Spinal cord (tissue), 10 donors: ENCODE measurements at places on chromosomes 6 and 20. TPM values are rescaled to one million over a fixed set of nuclear protein-coding genes. Genes with fewer than 3 reads are reported as not detected.
A peak's percentile ranks its signal among the peaks of the same experiment; 100 is the strongest.

Gene TPD52L1
- 21.0 TPM for polyA plus RNA-seq

DNA sequence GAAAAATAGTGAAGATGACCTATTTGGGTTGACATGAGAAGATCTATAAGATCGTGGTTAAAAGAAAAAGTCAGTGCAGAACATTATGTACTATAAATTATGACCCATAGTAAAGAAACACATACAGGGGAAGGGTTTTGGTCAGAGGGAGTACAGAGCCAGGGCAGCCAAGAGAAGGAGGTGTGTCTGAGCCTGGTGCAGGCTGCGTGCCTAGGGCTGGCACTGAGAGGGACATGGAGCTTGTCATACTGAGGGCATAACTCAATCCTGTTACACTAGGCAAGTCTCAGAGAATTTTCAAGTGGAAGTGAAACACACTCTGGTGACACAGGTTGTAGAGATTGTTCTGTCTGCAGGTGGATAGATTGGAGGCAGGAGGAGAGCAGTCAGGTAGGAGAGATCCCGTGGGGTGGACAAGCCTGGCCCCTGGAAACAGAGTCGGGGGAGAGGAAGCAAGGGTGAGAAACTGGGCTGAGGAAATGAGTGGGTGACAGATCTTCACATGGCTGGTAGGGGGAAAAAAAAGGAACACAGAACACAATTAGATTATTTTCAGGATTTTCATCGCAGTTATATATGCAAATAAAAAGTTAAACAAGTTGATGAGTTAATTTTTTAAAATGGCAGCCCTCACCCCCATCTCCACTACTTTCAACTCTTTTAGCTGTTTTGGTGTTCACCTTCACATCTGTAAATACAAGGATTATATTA lies 18.5 kb upstream of the RNF39 start:
- H3K36me3 ChIP-seq = no peaks in the 10 kb centered on the region
- H3K27me3 ChIP-seq = peaks cover 45% of the 10 kb centered on the region
- H3K4me1 ChIP-seq = peaks cover 4% of the 10 kb centered on the region
- no peak for DNase-seq
- no peak overlapping the region for H3K27ac ChIP-seq

Gene MEI4
- polyA plus RNA-seq = 2.2 TPM

DNA sequence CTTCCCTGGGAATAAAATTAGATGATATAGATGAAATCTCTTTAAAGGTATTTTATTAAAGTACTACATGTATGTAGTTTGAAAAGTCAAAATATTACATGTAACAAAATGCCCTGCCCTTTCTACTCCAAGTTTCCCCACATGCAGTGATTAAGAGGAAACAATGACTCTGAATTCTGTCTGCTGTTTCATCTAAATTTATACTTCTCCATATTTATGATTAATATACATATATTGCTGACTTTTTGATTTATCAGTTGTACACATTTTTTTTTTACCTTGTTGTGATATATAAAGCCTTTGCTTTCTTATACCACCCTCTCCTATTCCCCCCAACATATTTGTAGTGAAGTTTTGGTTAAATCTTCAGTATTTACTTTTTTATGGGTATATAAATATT lies 127.9 kb downstream of the ZFAND3 start:
- H3K27ac ChIP-seq = no peak overlapping the region
- no peak overlapping the region for H3K4me3 ChIP-seq
- H3K4me1 ChIP-seq = no peaks in the 10 kb centered on the region
- H3K27me3 ChIP-seq = no peaks in the 10 kb centered on the region

- no peak overlapping the region for H3K4me3 ChIP-seq
- H3K4me1 ChIP-seq = peaks cover 14% of the 10 kb centered on the region
- H3K27me3 ChIP-seq = no peaks in the 10 kb centered on the region
- no peak for DNase-seq
- H3K27ac ChIP-seq = no peak overlapping the region
- peaks cover 56% of the 10 kb centered on the region for H3K36me3 ChIP-seq
Observed at GRCh38 chr6:3265671-3266070, 6.9 kb downstream of the PSMG4 start.

GRCh38 chr6:45454008-45454911 lies 76.5 kb upstream of the SUPT3H start:
- no peak overlapping the region for H3K4me3 ChIP-seq
- no peaks in the 10 kb centered on the region for H3K4me1 ChIP-seq
- DNase-seq = no peak
- H3K36me3 ChIP-seq = no peaks in the 10 kb centered on the region

Gene SRSF12
- 26.7 TPM for polyA plus RNA-seq

GRCh38 chr6:124867121-124867520 lies 95.1 kb upstream of the RNF217 start:
- no peaks in the 10 kb centered on the region for H3K27me3 ChIP-seq
- DNase-seq = no peak
- H3K27ac ChIP-seq = no peak overlapping the region
- no peak overlapping the region for H3K4me3 ChIP-seq

DNA sequence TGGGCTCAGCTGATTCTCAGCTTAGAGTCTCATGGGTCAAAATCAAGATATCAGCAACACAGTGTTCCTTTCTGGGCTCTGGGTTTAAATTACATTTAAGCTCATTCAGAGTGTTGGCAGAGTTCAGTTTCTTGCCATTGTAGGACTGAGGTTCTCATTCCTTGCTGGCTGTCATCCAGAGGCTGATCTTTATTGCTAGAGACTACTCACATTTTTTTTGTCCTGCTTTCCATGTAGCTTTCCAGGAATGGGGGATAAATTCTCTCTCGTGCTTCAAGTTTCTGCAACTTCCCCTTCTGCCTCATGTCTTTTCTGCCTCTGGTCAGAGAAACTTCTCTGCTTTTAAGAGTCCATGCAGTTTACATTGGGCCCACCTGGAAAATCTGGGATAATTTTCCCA lies 86.9 kb downstream of the RFX6 start:
- no peak overlapping the region for H3K27ac ChIP-seq
- no peak overlapping the region for H3K4me3 ChIP-seq

DNA sequence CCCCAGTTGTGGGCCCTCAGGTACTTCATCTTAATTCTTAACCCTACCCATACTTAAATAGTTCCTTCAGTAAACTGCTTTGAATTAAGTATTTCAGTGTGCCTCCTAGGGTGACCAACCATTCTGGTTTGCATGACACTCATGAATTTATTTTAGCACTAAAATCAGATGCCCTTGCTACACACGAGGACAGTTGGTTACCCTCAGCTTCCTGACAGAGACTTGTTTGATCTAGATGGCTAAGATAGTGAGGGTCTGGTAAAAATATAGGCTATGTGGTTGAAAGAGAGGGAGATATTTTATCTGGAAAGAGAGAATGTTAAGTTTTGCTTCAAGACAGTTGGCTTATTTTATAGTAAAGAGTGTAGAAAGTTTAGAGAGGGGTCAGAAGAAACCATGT lies 10.6 kb downstream of the PGK2 start:
- H3K27me3 ChIP-seq = no peaks in the 10 kb centered on the region
- no peaks in the 10 kb centered on the region for H3K36me3 ChIP-seq
- H3K4me3 ChIP-seq = no peak overlapping the region
- no peak overlapping the region for H3K27ac ChIP-seq

Gene HLA-DRB5
- 1.7 TPM for polyA plus RNA-seq

- DNase-seq = no peak
- H3K27me3 ChIP-seq = peaks cover 32% of the 10 kb centered on the region
- no peaks in the 10 kb centered on the region for H3K36me3 ChIP-seq
- H3K27ac ChIP-seq = no peak overlapping the region
Observed at GRCh38 chr6:795046-795685, 102.2 kb upstream of the EXOC2 start.

Gene ANKRD66
- 3.2 TPM for polyA plus RNA-seq

DNA sequence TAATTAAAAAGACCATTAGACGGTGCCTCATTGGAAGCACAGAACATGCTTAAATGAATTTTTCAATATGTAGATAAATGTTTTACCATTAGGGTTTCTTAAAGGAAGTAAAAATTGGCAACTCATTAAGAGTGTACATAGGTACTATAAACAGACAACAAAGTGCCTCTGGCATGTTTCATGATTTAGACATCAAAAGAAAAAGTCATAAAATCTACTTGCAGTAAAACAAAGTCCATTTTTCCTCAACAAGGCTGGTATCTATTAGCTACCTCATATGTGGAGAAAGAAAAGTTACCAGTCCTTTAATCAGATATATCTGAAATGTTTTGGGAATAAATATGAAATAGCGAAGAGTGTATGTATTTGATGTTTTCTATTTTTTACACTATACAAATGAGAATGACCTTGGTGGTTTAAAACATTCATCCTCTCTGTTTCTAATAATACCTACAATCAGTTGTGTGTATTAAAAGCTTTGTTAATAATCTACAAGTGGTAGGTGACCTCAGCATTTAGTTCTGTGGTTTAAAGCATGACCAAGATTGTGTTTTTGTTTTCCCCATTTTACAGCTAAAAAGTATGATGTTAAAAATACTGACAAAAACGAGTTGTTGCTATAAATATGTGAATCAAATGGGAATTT lies 87.5 kb downstream of the HDGFL1 start:
- H3K4me1 ChIP-seq = no peaks in the 10 kb centered on the region
- H3K27ac ChIP-seq = no peak overlapping the region
- H3K27me3 ChIP-seq = no peaks in the 10 kb centered on the region

Gene PI16
- 28.4 TPM for polyA plus RNA-seq

Gene RIPPLY2
- 18.5 TPM for polyA plus RNA-seq

Gene HSPA12B
- 13.2 TPM for polyA plus RNA-seq

GRCh38 chr6:136016228-136017225 lies 165.0 kb downstream of the PDE7B start:
- H3K4me1 ChIP-seq = no peaks in the 10 kb centered on the region
- H3K4me3 ChIP-seq = no peak overlapping the region
- H3K36me3 ChIP-seq = no peaks in the 10 kb centered on the region
- DNase-seq = peak; percentile 67
- no peak overlapping the region for H3K27ac ChIP-seq

Gene MAD2L1BP
- polyA plus RNA-seq = 26.7 TPM

DNA sequence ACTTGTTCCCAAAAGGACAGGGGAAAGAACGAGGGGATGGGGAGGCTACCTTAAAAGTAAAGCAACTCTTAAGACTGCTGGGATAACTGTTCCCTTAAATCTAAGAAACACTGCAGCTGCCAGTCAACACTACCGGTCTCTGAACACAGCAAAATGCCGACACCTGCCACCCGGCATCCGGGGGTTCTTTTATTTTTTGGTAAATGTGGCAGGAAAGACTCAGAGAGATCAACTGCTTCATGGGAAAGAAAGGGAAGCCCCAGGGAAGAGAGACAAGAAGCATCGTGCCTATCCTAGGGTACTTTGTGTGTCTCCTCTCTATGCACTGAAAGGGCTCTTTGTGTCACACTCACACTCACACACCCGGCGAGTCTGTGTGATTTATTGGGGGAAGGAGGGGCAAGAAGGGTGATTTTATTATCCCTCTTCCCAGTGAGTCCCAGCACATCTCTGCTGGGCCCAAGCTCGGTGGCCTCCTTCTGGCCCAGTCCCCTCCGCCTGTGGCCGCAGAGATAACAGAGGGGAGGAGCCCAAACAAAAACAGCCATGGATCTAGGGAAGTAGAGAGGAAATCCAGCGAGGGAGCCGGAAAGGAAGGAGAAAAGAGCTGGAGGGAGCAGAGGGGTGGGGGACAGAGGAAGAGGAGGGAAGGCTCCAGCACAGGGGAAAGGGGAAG lies 1.4 kb downstream of the FYN start:
- DNase-seq = no peak
- H3K27ac ChIP-seq = peak overlapping the region; percentile 97
- no peaks in the 10 kb centered on the region for H3K27me3 ChIP-seq

Gene XKR7
- polyA plus RNA-seq = 9.0 TPM

DNA sequence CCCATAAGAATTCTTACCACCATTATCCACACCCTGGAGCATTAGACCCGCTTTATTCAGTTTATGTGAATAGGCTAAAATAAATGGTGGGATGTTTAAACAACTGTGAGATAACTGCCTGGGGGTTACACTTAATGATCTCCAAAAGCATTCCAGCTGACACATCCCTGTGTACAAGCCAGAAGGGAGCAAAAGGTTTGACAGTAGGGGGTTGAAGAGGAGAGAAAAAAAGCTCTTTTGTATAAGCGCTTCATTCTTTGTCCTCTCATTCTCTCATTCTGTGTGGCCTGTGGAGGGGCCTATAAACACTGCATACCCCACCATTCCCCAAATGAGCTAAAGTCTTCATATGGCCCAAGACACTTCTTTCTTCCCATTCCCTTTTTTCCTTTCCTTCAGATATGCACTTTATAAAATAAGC lies 30.8 kb upstream of the COL21A1 start:
- H3K4me1 ChIP-seq = no peaks in the 10 kb centered on the region
- no peak overlapping the region for H3K4me3 ChIP-seq
- no peak overlapping the region for H3K27ac ChIP-seq

Gene MYMX
- not detected for polyA plus RNA-seq

- no peaks in the 10 kb centered on the region for H3K36me3 ChIP-seq
- no peaks in the 10 kb centered on the region for H3K27me3 ChIP-seq
- H3K4me3 ChIP-seq = peak overlapping the region; percentile 96
- DNase-seq = no peak
Observed at GRCh38 chr6:28335040-28335563, 846 bp downstream of the ZSCAN31 start.

DNA sequence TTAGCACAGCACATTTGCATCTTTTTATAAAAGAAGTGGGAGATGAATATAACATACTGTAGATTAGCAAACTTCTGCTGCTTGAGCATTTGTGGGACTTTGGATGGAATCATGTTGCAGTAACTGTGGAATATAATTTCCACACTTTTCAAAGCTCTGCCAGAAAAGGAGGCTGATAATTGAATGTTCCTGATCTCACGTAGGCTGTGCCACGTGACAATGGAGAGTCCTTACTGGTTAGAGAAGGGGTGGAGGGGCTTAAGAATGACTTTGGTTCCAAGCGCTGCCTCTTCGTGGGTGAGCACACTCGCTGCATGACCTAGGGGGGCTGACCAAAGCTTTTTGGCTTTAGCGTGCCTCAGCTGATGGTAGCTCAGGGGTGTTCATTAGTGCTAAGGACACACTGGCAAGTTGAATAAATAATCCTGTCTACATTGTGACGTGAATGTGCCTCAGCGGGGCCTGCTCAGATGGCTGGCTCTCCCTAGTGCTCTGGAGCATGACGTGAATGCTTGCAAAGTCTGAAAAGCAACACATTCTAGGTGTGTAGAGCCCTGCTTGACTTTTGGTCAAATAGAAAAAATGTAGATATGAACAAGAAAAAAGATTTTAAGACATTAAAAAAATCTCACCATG lies 15.0 kb downstream of the WRNIP1 start:
- H3K4me1 ChIP-seq = peaks cover 9% of the 10 kb centered on the region
- peaks cover 30% of the 10 kb centered on the region for H3K36me3 ChIP-seq
- no peak for DNase-seq
- no peak overlapping the region for H3K27ac ChIP-seq
- no peak overlapping the region for H3K4me3 ChIP-seq
- H3K27me3 ChIP-seq = no peaks in the 10 kb centered on the region

Gene RALGAPA2
- polyA plus RNA-seq = 14.4 TPM

Gene APMAP
- polyA plus RNA-seq = 121 TPM

- H3K36me3 ChIP-seq = no peaks in the 10 kb centered on the region
- no peaks in the 10 kb centered on the region for H3K4me1 ChIP-seq
- no peak for DNase-seq
Observed at GRCh38 chr6:135002229-135002844, 52.3 kb downstream of the HBS1L start.

DNA sequence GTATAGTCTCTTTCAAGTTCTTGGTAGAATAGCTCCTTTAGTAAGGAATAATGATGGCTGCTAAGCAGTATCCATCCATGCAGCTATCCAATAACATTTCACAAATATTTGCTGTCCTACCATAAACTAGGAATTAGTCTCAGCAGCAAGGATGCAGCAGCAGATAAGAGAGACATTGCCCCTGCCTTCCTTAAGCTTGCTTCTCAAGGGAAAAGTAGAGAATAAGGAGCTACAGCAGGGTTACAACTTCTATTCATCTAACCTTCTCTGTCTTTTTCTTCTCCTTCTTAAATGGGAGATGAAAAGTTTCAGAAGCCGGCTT lies 2.4 kb downstream of the IL22RA2 start:
- H3K27ac ChIP-seq = no peak overlapping the region
- no peaks in the 10 kb centered on the region for H3K4me1 ChIP-seq
- H3K36me3 ChIP-seq = no peaks in the 10 kb centered on the region
- DNase-seq = no peak
- H3K27me3 ChIP-seq = no peaks in the 10 kb centered on the region
